ENCODE measurements at places on chromosomes 4 and X. TPM values are rescaled to one million over a fixed set of nuclear protein-coding genes. Genes with fewer than 3 reads are reported as not detected.

TET2 gene
- total RNA-seq = 3.4 TPM

HEPH gene
- 99.5 TPM for total RNA-seq

NLGN3 gene
- total RNA-seq = 0.08 TPM

SHISA3 gene
- 4.7 TPM for total RNA-seq

TENM3 gene
- 0.08 TPM for total RNA-seq

MGAT4D gene
- not detected for total RNA-seq

FDCSP gene
- total RNA-seq = not detected

NSUN7 gene
- total RNA-seq = not detected

CSN1S1 gene
- total RNA-seq = not detected

ALAS2 gene
- total RNA-seq = not detected

DRP2 gene
- 6.7 TPM for total RNA-seq

PRR27 gene
- not detected for total RNA-seq

ATOH1 gene
- total RNA-seq = not detected

PCDH18 gene
- 33.4 TPM for total RNA-seq

RXFP1 gene
- 4.6 TPM for total RNA-seq

ESX1 gene
- total RNA-seq = not detected

NPY5R gene
- total RNA-seq = not detected

CENPC gene
- 8.1 TPM for total RNA-seq

HAND2 gene
- total RNA-seq = 9.1 TPM

CFAP47 gene
- not detected for total RNA-seq

PHOX2B gene
- not detected for total RNA-seq

TLR1 gene
- total RNA-seq = 0.68 TPM

SOD3 gene
- total RNA-seq = 66.9 TPM

MAGIX gene
- 1.7 TPM for total RNA-seq

TFDP3 gene
- not detected for total RNA-seq

HNRNPDL gene
- total RNA-seq = 142 TPM

TMEM150C gene
- 1.5 TPM for total RNA-seq

RASL11B gene
- 0.35 TPM for total RNA-seq

RGN gene
- 5.6 TPM for total RNA-seq

GABRA4 gene
- not detected for total RNA-seq

POU3F4 gene
- not detected for total RNA-seq

ART3 gene
- total RNA-seq = not detected

CXCL11 gene
- not detected for total RNA-seq

STATH gene
- not detected for total RNA-seq

EGFL6 gene
- not detected for total RNA-seq

ADRA2C gene
- total RNA-seq = 1.4 TPM

DGKQ gene
- total RNA-seq = 14.3 TPM

FRMPD3 gene
- total RNA-seq = not detected

FAM241A gene
- 0.47 TPM for total RNA-seq

ATRX gene
- 61.6 TPM for total RNA-seq

PNMA6A gene
- 0.68 TPM for total RNA-seq

CT45A2 gene
- not detected for total RNA-seq

SH3BGRL gene
- total RNA-seq = 26.2 TPM

LRPAP1 gene
- total RNA-seq = 164 TPM

RBBP7 gene
- 94.2 TPM for total RNA-seq

DOK7 gene
- total RNA-seq = 0.08 TPM

HMX1 gene
- not detected for total RNA-seq

IL15 gene
- total RNA-seq = 6.9 TPM

MAGEA9B gene
- not detected for total RNA-seq

All from smooth muscle cell of the coronary artery (primary cell).